Left cardiac atrium (tissue), 4 donors: ENCODE measurements at places on chromosomes 4 and X. TPM values are rescaled to one million over a fixed set of nuclear protein-coding genes. Genes with fewer than 3 reads are reported as not detected.

SLC25A43 gene
- 4.4 TPM for total RNA-seq

GRCh38 chrX:155070663-155070974 lies 317 bp downstream of the CMC4 start:
- DNase-seq: no peak

SPANXN2 gene
- not detected for total RNA-seq

DNA sequence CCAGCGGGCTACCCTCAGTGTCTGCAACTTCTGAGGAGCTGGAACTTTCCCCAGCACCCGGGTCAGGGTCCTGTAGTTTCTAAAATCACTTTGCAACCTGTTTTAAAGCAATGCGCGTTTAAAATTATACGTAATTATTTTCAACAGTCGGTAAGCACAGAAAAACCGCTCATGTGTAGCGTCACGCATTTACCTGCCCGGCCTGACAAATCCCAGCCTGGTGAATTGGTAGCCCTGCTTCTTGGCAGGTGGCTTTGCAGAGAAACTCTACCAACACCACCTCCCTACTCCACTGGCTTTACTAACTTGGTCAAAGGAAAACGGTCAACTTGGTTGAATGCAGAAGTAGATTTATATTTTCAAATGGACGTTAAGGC lies 640 bp downstream of the BANK1 start:
- no peak for DNase-seq

DNA sequence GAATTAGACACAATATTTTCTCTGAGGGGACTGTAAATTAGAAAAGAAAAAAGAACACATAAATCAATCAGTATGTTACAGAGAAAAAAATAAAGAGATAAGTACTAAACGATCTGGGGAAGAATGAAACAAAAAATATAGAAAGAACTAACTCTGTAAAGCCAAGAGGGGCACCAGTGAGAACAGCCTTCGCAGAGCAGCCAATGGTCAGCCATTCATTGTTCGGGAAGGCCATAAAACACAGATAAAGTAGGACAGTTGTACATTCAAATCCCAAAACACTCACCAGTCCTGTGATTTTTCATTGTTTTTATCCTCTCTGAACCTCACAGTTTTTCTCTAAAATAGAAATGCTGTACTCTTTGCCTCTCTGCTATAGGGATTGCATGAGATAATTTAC lies 127.9 kb downstream of the NEK1 start:
- no peak for DNase-seq

CENPVL1 gene
- not detected for total RNA-seq

FAM47A gene
- not detected for total RNA-seq

DNA sequence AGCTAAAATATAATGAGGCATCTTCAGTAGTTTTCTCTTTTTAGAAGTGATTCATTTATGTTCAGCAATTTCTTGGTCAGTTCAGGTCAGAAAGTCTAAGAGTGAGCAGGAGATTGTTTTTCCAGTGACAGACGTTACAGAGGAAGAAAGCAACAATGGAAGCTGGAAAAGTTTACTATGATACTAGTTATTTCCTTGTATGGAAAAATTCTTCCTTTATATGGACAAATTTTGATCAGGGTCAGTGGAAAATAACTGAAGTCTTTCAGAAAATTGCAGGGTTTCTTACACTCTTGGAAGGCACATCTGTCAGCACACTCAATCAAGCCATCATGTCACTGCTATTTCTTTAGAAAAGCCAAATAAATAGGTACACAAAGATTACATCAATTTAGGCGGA lies 1120.7 kb downstream of the FAT4 start:
- DNase-seq: no peak

ZNF157 gene
- 0.13 TPM for total RNA-seq

DNA sequence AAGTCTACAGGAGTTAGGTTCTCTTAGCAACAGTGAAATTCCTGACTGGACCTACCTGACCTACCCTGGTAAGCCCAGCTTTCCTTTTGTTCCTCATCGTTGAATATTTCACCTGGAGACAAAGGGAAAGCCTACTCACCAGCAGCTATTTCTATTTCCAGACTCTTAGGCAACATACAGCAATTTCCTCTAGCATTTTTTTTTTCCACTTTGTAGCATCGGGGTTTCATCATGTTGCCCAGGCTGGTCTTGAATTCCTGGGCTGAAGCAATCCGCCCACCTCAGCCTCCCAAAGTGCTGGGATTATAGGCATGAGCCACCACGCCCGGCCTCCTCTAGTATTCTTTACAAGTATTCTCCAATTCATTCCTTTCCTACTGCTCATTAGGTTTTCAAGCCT lies 6.8 kb upstream of the S100G start:
- DNase-seq: no peak

GRCh38 chr4:31573554-31573953 lies 853.4 kb downstream of the PCDH7 start:
- no peak for DNase-seq

CDS1 gene
- total RNA-seq: 0.21 TPM
